Fibroblast of skin of back (primary cell): ENCODE measurements at places on chromosomes 1 and 21.

- DNase-seq, result peak; percentile 72
Observed at GRCh38 chr1:176880955-176881595, 283.4 kb downstream of the ASTN1 start.

DNA sequence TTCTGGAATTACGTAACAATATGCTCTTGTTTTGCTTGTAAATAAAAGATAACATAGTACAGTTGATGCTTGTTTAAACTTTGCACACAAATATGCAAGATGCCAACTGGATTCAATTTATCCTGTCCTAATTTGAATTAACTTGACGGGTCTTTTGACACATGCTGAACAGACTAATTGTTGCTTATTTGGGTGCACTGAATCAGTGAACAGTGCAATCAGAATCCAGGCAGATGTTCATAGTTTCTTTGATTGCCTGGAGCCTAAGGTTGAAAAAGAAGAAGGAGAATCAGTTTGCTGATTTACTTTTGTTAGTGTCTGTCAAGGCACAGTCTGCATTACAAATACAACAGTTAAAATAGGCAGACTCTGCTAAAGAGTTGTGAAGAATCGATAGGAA lies 307.9 kb downstream of the COL11A1 start:
- no peak for DNase-seq

GRCh38 chr1:20099533-20099932 lies 19.8 kb downstream of the PLA2G2D start:
- no peak for DNase-seq

DNA sequence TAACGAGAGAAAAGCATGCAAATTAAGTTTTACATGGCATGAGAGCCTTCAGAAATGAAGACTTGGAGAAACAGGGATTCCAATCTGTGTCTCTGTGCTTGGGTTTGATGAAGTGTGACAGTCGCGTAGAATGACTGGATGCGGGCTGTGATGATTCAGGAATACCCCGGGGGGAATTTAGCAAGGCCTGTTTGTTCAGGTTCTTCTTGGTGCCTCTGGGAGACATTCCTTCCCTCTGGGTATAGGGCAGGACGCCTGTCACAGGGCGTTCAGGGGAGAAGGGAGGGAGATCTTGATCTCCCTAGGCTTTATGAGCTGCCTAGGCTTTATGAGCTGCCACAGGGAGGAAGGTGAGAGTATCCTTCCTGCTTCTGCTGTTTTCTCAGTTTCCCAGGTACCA lies 36.6 kb downstream of the DOP1B start:
- peak; percentile 70 for DNase-seq

- DNase-seq, result no peak
Observed at GRCh38 chr1:245213066-245213831, 58.5 kb downstream of the KIF26B start.

DNA sequence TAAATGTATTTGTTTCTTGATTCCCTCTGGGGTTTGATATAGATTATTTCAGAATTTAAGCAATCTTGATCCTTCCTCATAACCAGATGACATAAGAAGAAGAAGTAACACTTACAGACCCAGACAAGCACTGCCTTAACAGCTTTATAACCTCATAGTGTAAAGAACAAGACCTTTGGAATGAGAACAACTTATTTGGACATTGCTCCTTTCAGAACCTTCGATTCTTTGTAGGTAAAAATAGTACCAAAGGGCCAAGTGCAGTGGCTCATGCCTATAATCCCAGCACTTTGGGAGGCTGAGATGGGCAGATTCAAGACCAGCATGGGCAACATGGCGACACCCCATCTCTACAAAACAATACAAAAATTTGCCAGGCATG lies 15.0 kb downstream of the TM2D1 start:
- DNase-seq, result no peak

DNA sequence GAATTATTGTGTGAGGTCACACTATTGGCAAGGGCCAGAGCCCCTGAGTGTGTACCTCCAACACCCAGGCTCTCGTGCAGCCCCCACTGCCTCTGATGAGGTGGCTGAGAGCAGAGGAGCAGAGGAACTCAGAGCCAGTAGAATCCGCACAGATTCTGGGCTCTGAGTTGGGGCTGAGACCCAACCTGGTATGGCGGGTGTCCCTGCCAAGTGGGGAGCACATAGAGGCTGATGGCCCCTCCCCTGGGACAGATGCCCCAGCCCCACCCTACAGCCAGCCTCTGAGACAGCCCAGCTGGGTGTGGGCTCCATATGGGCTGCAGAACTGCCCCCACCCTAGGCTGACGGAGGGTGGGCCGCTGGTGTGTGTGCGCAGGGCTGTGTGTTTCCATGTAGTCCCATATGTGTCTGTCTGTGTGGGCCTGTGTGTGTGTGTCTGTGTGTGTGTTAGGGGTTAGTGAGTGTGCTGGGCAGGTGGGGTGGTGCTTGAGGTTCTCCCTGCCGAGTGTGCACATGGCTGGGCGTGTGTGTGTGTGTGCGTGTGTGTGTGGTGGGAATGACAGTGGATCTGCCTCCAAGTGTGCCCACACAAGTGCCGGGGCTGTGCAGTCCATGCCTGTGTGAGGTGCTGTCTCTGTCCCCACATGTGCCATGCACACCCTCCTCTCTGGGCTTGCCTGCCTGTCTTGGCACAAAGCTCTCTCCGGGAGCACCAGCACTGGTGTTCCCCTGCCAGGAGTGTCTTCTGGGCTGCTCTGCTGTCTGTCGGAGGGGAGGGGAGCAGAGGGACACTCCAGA lies 24.4 kb downstream of the FOXO6 start:
- DNase-seq, result no peak

- DNase-seq, result no peak
Observed at GRCh38 chr1:28578696-28579218, 13.3 kb upstream of the RAB42 start.

DNA sequence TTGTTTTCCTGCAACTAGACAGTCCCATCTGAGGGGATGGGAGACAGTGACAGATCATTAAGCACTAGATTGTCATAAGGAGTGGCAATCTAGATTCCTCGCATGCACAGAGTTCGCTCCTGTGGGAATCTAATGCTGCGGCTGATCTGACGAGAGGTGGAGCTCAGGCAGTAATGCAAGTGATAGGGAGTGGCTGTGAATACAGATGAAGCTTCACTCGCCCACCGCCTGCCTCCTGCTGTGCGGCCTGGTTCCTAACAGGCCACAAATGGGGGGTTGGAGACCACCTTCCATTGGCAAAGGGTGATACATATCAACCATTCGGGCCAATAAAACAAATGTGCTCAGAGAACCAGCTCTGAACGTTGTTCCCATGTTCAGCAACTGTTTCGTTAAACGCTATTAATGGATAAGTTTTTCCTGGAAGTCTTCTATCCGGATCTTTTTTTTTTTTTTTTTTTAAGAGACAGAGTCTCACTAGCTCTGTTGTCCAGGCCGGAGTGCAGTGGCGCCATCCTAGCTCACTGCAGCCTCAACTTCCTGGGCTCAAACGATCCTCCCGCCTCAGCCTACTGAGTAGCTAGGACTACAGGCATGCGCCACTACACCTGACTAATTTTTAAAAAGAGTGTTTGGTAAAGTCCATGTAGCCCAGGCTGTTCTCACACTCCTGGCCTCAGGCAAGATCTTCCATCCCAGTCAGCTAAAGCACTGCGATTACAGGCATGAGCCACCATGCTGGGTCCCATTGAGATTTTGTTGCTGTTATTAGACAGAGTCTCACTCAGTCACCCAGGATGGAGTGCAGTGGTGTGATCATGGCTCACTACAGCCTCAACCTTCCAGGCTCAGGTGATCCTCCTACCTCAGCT lies 8.7 kb upstream of the RSRP1 start:
- no peak for DNase-seq

- no peak for DNase-seq
Observed at GRCh38 chr1:43547538-43548072, 16.9 kb downstream of the PTPRF start.

GRCh38 chr1:155499953-155500639 lies 62.5 kb downstream of the ASH1L start:
- DNase-seq, result peak; percentile 10

GRCh38 chr1:184606786-184607185 lies 147.9 kb downstream of the EDEM3 start:
- no peak for DNase-seq
